ENCODE measurements at places on chromosomes 4 and X.

DNA sequence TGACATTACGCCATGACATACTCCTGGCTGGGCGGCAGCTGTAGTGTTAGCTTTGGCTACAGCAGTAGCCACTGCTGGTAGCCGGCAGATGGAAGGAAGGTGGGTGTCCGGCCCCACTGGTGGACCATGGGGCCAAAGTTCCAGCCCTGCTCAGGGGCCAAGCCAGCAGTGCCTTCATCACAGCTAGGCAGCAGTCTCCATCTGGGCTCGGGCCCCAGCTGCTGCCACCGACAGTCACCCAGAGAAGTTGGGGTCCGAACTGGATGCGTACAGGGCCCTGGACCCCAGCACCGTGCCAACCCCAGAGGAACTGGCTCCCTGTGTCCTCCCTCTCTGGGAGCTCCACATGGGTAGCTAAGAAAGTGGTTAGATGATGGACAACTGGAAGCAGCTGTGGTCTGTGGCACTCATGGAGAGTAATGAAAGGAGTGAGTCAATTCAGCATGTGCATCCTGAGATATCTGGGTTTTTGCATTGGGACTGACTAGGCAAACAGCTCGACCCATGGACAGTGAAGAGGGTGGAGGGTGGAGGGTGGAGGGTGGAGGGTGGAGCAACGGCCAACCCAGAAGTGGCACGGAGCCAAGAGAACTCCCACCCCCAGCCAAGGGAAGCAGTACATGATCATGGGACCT, 366.6 kb upstream of the GRIA3 start:
- no peak overlapping the region for H3K27ac ChIP-seq
- peaks cover 8% of the 10 kb centered on the region for H3K36me3 ChIP-seq
- no peaks in the 10 kb centered on the region for H3K4me1 ChIP-seq
- DNase-seq = no peak
- H3K27me3 ChIP-seq = no peaks in the 10 kb centered on the region
- no peak overlapping the region for H3K4me3 ChIP-seq

GRCh38 chr4:95232358-95233156, 316.2 kb downstream of the UNC5C start:
- H3K27ac ChIP-seq = no peak overlapping the region
- H3K36me3 ChIP-seq = no peaks in the 10 kb centered on the region
- peaks cover 20% of the 10 kb centered on the region for H3K4me1 ChIP-seq

- H3K27ac ChIP-seq = no peak overlapping the region
- H3K36me3 ChIP-seq = no peaks in the 10 kb centered on the region
- no peaks in the 10 kb centered on the region for H3K27me3 ChIP-seq
- no peak overlapping the region for H3K4me3 ChIP-seq
- no peaks in the 10 kb centered on the region for H3K4me1 ChIP-seq
Observed at GRCh38 chrX:104330966-104331365, 76.2 kb upstream of the ESX1 start.

GRCh38 chrX:125711103-125711502, 391.4 kb downstream of the TEX13C start:
- H3K4me3 ChIP-seq = no peak overlapping the region
- H3K36me3 ChIP-seq = peaks cover 5% of the 10 kb centered on the region
- H3K27me3 ChIP-seq = peaks cover 4% of the 10 kb centered on the region
- no peak for DNase-seq
- H3K4me1 ChIP-seq = no peaks in the 10 kb centered on the region
- H3K27ac ChIP-seq = no peak overlapping the region

- no peaks in the 10 kb centered on the region for H3K36me3 ChIP-seq
- peak; percentile 1 for DNase-seq
- no peaks in the 10 kb centered on the region for H3K4me1 ChIP-seq
Observed at GRCh38 chrX:73239242-73239641, 24.6 kb upstream of the NAP1L2 start.

DNA sequence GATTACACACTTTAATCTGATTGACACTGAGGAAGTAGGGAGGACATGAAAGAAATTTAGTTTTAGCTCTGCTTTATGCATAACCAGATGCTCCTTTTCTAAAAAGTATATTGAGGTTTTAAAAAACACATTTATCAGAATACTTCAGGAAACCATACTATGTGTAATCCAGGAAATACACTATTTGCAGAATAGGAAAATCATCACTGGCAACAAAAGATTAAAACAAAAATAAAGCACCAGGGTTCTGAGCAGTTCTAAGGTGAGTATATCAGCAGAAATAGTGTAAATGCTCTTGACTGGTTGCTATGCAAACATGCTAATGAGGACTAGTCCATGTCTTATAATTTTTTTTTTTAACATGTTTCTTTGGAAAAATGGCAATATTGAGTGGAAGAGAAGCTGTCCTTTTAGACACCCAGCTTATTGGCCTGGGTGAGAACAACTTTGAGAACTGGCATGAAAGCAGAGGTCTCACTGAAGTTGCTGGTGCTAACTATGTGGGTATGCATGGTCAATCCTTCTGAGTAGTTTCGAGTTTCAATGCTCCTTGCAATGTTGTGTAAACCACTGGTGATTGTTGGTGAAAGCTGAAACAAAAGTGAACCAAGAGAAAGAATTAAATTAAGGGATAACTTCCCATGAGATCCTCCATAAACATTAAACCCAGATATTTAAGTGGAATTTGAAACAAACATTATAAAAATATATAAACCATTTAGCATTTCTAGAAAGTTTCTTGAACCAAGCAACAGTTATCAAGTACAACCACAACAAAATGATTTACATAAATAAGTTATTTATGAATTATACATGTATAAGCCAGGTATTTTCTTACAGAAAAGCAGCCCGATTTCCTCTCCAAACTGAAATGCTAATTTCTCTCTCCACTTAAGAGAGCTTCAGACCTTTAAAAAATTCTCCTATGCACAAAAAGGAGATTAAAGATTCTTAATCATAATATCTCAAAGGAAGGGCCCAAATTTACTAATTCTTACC, 20.4 kb upstream of the SCD5 start:
- no peak overlapping the region for H3K27ac ChIP-seq
- peaks cover 61% of the 10 kb centered on the region for H3K36me3 ChIP-seq
- peaks cover 6% of the 10 kb centered on the region for H3K4me1 ChIP-seq
- DNase-seq = no peak
- no peaks in the 10 kb centered on the region for H3K27me3 ChIP-seq

GRCh38 chr4:56796211-56796610, 25.3 kb downstream of the SPINK2 start:
- H3K27ac ChIP-seq = no peak overlapping the region
- H3K4me1 ChIP-seq = peaks cover 12% of the 10 kb centered on the region
- DNase-seq = no peak
- H3K36me3 ChIP-seq = no peaks in the 10 kb centered on the region

GRCh38 chr4:38130884-38131283, 170.7 kb downstream of the PTTG2 start:
- peaks cover 40% of the 10 kb centered on the region for H3K36me3 ChIP-seq
- no peak overlapping the region for H3K4me3 ChIP-seq
- peaks cover 13% of the 10 kb centered on the region for H3K27me3 ChIP-seq

DNA sequence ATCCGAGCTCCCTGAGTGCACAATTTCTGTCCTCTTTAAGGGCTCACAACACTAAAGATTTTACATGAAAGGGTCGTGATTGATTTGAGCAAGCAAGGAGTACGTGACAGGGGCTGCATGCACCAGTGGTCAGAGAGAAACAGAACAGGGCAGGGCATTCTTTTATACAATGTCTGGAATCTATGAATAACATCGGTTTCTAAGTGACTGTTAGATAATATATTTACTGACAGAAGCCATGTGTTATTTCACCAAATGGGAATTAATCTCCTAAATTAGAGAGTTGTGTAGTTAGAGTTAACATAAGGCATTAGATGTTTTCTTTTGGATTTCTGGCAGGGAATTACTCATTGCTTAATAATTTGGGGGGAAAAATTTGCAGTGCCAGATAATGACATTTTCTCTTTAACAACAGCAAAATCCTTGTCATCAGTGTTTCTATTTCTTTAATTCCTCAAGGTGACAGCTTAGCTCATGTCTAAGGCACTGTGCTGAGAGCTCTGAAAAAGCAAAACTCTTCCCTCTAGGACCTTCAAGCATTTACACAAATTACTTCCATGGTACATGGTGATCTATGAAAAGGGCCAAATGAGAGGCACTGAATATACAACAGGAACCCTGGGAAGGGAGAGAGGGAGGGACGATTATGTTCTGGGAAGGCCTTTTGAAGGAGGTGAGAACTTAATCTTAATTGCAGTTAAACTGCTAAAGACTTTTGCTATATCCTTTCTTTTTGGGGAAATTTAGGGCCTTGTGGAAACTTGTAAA, 145.0 kb downstream of the RTL3 start:
- no peak overlapping the region for H3K27ac ChIP-seq
- peaks cover 8% of the 10 kb centered on the region for H3K4me1 ChIP-seq
- DNase-seq = no peak
- no peaks in the 10 kb centered on the region for H3K36me3 ChIP-seq

GRCh38 chr4:41360921-41361793, 104.4 kb downstream of the UCHL1 start:
- no peak overlapping the region for H3K27ac ChIP-seq
- H3K4me3 ChIP-seq = peak overlapping the region; percentile 88
- H3K4me1 ChIP-seq = peaks cover 36% of the 10 kb centered on the region
- H3K36me3 ChIP-seq = peaks cover 9% of the 10 kb centered on the region

DNA sequence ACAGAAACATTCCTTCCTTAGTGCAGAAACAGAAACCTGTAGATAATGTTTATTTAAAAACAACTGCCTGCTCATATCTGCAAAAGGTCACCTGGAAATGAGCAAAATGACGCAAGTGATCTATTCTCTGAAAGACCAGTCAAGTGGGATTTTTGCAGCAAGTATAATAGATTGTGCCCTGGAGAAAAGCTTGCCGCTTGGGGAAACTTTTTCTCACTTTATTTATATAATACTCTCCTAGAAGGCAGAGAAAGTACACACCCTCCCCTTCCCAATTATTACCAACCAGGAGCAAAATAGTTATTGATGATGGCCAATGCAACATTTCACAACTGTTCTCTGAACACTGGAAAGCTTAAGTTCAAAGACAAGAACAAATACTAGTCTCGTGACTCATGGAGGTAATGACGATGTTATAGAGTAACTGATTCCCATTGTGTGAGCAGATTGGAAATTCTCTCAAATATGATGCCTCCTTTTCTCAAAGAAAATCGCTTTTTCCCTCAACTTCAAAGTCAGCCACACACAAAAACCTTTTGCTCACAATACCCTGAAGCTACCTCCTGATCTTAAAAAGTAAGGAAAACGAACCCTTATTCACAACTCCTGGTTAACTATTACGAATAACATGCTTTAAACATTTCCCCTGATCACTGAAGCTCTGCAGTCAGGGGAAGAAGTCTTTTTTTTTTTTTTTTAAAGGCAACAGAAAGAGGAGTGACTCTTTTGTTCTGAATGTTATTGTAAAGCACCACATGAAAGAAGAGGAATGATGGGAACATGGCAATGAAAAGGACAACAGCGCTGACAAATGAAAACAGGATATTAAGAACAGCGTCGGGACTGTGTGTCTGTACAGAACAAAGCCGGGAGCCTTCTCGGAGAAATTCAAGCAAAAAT, 41.0 kb downstream of the MID1 start:
- H3K4me3 ChIP-seq = peak overlapping the region; percentile 59
- no peaks in the 10 kb centered on the region for H3K27me3 ChIP-seq

GRCh38 chr4:2761035-2761923, 5.1 kb upstream of the TNIP2 start:
- H3K4me3 ChIP-seq = no peak overlapping the region
- peaks cover 31% of the 10 kb centered on the region for H3K27me3 ChIP-seq
- H3K36me3 ChIP-seq = no peaks in the 10 kb centered on the region
- no peak overlapping the region for H3K27ac ChIP-seq
- no peak for DNase-seq
- H3K4me1 ChIP-seq = peaks cover 13% of the 10 kb centered on the region

DNA sequence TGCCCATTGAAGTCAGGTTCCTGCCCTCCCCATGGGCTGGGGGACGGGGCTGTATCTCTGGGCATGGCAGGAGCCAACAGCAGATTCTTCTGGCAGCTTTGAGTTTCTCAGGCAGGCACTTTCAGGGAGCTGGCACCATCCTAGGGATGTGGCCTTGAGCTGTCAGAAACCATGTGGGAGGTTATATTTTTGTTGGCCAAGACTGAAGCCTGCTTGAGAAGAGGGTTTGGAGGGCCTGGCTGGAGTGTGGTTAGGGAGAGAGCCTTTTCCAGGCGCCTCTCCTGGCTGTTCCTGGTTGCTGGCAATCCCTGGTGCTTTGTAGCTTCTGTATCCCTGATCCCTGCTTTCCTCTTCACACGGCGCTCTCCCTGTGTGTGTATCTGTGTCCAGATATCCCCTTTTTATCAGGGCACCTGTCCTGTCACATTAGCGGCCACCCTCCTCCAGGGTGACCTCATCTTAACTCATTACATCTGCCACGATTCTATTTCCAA, 30.6 kb upstream of the SORCS2 start:
- no peak for DNase-seq
- no peak overlapping the region for H3K4me3 ChIP-seq
- peak overlapping the region; percentile 92 for H3K27ac ChIP-seq
- H3K27me3 ChIP-seq = peaks cover 14% of the 10 kb centered on the region

DNA sequence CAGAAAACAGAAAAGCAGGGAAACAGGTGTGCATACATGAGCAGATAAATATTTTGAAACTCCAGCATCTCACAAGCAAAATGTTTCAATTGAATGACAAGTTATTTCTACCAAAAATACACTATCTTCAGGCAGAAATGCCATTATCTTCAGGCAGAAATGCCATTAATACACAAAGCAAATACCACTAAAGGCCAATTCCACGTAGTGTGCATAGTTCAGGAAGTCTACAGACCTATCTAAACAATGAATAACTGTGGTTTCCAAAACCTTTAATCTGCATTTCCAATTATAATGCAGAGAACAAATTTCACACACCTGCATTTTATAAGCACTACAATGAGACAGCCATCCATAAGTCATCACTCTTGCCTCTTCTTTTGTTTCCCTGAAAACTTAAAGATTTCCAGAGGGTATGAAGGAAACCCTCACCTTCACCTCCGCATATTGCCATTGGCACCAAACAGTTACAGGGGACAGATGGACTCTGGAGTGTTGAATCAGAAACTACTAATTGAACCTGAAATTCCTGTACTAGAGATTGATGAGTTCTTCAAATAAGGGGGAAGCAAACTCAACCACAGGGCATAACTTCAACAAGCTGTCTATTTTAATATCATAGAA, 179.0 kb downstream of the PDGFC start:
- no peak for DNase-seq
- peaks cover 10% of the 10 kb centered on the region for H3K36me3 ChIP-seq
- H3K4me1 ChIP-seq = peaks cover 46% of the 10 kb centered on the region
- H3K4me3 ChIP-seq = no peak overlapping the region

GRCh38 chr4:93756101-93756500, 72.5 kb upstream of the ATOH1 start:
- H3K27me3 ChIP-seq = peaks cover 3% of the 10 kb centered on the region
- no peak overlapping the region for H3K27ac ChIP-seq
- no peaks in the 10 kb centered on the region for H3K4me1 ChIP-seq
- H3K36me3 ChIP-seq = no peaks in the 10 kb centered on the region
- no peak for DNase-seq
- H3K4me3 ChIP-seq = no peak overlapping the region

GRCh38 chrX:51148848-51149247, 183.8 kb upstream of the NUDT10 start:
- H3K27me3 ChIP-seq = peaks cover 4% of the 10 kb centered on the region
- H3K27ac ChIP-seq = no peak overlapping the region
- H3K36me3 ChIP-seq = no peaks in the 10 kb centered on the region
- no peak for DNase-seq

Data from nephron progenitor cell (in vitro differentiated cells).